ENCODE measurements at places on chromosomes 5 and 9.

DNA sequence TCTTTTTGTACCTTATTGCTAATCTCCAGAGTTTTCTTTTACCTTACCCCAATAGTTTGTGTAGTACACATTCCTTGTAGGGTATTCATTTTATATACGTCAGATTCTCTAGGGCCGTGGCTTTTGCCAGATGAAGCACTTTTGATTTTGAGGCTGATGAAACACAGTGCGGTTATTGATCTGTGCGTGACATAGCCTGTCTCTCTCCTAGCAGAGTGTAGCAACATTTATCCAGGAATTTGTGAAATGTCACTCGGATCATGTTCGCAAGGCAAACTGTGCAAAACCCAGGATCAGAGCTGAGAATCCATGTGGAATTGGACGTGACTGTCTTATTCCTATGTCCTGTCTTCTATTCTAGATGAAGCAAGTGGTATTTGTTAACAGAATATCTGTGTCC lies 142.0 kb upstream of the SH3GL2 start:
- DNase-seq: no peak

GRCh38 chr9:1460143-1460769 lies 410.1 kb downstream of the DMRT2 start:
- DNase-seq: no peak

DNA sequence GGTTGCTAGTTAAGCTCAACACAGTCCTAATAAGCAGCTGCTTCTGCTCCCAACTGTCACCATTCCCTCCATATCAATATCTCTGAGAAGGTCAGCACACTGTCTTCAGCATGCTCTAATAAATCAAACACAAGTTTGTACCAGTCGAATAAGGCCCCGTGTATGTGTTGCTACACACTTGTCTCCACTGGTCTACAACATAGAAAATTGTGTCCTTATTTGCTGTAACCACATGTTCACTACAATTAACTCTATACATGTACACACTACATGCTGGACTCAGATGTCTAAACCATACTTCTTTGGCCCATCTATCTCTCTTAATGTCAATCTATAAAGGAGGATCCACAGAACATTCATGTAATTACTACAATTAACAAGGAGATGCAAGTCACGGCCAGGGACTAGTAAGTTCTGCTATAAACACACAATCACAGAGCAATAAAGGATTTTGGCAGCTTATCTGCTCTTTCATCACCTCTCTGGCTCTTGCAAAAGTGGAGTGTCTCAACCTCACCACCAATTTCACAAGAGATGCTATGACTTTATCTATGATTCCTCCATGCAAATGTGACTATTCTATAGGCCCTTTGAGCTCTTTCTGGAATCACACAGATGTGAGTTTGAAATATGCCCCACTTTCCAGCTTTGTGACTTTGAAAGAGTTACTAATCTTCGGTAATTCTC lies 143.9 kb downstream of the SEMA5A start:
- DNase-seq: no peak

DNA sequence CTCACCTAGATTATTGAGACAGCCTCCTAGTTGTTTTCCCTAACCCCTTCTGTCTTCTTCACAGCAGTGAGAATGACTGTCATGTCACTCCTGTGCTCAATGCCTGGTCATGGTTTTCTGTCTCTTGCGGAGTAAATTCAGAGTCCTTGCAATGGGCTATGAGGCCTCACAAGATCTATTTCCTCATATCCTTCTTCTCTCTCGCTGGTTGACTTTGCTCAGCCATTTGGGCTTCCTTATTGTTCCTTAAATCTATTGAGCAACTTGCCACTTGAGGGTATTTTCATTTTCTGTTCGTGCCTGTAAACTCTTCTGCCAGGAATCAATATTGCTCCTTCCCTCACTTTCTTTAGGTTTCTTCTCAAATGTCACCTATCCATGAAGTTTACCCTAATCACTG lies 9.0 kb downstream of the PPP3R2 start:
- no peak for DNase-seq

GRCh38 chr9:78552802-78553201 lies 255.9 kb downstream of the PSAT1 start:
- no peak for DNase-seq

DNA sequence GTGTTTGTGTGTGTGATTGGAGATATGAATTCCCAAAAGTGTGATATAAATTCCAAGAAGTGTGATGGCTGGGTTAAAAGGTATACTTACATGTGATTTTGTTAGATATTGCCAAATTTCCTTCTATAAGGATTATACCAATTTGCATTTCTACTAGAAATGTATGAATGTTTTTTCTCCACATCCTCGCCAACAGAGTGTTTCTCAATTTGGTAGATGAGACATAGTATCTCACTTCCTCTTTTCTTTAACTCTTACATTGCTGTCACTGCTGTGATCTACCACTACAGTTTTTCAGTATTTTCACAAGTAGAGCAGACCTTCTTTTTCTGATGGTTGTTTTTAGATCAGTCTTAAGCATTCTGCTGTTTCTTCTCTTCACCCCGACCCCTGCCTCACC lies 111.3 kb downstream of the FER start:
- no peak for DNase-seq

DNA sequence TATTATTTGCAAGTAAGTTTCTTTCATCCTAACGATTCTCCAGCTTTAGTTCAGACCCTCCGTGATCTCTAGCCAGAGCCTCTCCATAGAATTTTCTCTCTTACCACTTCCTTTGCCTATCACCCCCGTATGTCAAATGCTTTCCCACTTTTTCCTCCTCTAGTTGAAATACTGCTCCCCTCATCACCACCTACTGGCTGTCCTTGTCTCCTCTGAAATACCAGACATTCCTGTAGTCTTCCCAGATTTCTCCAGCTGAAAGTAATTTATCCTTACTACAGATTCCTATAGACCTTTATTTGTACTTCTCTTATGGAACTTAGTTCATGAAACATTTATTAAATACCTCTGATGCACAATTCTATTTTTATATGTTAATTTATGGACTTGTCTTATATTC lies 36.0 kb upstream of the GLIPR2 start:
- DNase-seq: no peak

DNA sequence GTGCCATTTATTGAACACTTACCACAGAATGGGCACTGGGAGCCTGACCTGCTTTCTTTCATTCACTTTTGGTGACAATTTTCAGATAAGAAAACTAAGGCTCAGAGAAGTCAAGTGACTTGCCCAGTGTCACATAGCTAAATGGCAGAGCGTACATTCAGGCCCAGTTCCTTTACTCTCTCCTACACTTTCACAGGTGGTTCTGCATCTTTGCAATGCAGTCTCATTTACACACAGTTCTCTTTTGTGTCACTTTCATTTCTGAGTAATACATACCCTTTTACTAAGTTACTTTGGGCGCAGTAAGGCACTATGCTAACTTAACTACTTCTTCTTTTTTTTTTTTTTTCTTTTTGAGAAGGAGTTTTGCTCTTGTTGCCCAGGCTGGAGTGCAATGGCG lies 8.3 kb downstream of the NFIL3 start:
- no peak for DNase-seq

GRCh38 chr9:70428781-70429180 lies 14.3 kb upstream of the KLF9 start:
- DNase-seq: no peak

DNA sequence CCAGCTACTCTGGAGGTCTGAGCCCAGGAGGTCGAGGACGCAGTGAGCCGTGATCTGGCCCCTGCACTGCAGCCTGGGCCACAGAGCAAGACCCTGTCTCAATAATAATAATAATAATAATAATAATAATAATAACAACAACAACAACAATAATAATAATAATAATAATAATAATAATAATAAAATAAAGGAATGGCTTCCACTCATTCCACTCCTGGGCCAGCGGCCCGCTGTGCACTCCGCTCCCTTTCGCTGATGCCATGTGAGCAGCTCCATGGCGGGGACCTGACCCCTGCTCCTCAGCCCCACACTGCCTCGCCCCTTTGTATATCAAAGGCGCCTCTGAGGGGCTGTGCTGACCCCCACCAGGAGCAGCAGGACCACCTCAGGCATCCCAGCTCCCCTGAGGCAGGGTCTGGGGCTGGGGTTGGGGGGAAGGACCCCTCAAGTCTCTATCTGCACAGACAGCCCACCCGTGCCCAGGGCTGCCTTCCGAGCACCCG lies 20.0 kb downstream of the GBGT1 start:
- DNase-seq: no peak

DNA sequence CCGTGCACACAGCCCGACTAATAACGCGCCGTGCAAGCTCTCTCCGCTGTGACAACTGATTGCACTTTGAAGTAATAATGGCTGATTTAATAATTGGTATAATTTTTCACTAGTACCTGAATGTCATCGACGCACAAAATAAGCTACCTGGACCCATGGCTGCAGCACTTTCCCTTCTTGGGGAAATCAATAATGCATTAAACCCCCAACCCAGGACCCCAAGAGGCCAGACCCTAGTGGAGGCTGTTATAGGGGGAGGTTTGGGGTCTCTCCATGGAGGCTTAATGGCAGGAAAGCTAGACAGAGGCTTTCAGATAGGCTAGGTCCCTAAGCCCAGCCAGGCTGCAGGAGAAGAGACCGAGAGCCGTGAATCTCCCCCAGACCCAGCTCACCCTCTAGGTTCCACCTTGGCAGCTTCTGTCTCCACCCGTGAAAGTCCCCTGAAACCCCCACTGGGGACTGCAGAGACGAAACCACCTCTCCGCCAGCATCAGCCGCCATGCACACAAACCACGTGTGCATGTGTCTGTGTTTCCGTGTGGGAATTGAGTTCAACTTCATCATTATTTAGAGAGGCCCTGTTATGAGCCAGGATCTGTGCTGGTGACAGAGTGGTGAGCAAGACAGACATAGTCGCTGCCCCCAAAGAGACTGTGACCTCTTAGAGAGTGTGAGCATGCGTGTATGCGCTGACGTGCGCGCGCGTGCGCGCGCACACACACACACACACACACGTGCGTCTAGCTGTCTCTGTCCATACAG lies 168.6 kb upstream of the MVB12B start:
- no peak for DNase-seq

DNA sequence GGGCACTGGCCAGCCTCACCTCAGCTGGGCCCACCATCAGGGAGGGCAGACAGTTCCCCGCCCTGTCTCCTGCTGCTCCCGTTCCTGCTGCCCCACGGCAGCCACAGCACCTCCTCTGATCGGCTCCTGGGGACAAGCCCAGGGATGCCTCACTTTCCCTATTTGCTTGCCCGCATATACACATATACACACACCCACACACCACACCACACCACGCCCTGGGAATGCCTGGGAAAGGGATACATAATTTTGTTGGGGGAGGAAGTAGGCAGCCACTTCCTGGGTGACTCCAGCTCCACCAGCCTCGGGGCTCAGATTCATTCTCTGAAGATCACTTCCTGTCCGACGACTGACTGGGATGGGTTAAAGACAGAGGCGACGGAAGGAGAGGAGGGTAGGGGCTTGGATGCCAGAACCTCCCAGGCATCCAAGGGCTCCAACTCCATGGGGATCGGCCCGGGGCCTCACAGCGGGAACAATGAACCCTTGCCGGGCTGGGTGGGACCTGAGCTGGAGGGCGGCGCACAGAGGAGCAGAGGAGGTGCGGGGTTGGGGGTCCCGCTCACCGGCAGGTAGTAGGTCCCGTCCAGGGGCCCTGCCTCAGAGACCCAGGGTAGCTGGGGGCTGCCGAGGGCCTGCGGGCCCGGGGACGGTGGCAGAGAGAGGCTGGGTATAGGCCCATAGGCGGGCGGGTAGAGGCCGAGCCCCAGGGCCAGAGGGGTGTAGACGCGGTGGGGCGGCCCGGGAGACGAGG lies 2.0 kb upstream of the MZB1 start:
- DNase-seq: no peak

- DNase-seq: no peak
Measured at GRCh38 chr5:133396187-133396741, 216.1 kb downstream of the FSTL4 start.

GRCh38 chr5:128197896-128198522 lies 114.4 kb downstream of the SLC12A2 start:
- DNase-seq: no peak

GRCh38 chr5:17839848-17840247 lies 205.6 kb downstream of the TAF11L14 start:
- DNase-seq: no peak

DNA sequence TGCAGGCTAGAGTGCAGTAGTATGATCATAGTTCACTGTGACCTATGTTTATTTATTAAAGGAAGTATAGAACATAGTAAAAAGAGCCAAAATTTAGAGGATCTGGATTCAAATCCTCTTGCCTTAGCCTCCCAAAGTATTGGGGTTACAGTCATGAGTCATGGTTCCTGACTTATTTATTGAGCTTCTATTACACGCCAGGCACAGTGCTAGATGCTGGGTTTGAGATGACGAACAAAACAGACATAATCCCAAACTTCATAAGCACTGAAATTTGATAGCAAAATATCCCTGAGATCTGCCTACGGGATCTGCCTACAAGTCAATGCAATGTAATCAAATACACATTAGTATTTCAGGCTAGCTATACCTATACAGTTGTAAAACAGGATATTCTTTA lies 2.5 kb downstream of the KIAA0825 start:
- no peak for DNase-seq

GRCh38 chr9:136499071-136499934 lies 16.5 kb upstream of the SEC16A start:
- DNase-seq: no peak

- no peak for DNase-seq
Measured at GRCh38 chr9:117744856-117745389, 40.7 kb downstream of the TLR4 start.

GRCh38 chr5:142688281-142688989 lies 2.5 kb upstream of the FGF1 start:
- no peak for DNase-seq

DNA sequence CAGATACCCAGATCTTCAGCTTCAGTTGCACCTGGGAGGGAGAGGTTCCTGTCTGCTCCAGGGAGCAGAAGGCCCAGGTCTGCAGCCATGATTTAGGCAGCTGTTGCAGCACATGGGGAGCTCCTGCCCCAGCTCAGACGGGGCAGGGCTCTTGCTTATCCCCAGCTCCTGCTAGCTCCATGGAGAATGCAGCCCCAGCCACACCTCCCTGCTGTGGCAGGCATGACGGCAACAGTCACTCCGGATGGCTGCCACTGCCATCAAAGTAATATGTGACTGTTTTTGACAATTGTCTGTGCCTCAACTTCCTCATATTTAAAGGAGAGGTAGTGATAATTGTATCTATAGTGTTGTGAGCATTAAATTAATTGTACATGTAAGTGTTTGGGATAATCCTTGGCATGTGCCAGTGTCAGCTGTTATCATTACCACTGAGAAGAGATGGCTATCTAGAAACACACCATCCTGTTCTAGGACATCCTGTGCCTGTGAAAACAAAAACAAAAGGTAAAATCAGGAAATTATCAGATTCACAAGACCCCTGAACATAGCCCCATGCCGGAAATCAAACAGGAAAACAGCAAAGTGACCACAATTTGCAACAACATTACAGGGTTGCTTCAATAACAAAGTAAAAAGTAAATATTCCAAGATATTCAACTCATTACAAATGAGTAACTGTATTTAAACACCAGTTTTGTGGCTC lies 1048.8 kb upstream of the ACO1 start:
- no peak for DNase-seq

DNA sequence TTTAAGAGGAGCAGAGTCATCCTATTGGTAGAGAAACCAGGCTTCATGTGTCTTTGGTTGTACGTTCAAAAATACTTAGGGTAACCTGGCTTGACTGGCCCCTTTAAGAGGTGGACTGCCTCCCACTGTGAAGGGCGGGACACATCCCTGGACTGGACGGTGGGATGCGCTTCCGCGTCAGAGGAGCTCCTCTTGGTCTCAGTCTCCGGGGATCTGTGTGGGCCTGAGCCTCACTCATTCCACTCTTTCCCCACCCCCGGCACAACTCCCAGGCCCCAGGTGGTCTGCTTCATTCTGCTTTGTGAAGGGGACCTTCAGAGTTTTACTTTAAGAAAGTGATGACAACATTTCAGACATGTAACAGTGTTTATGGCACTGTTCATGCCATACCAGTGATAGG lies 601.1 kb downstream of the IRX1 start:
- DNase-seq: no peak

Measured in esophagus squamous epithelium (tissue), 5 donors.